ENCODE measurements at places on chromosomes 16 and 17. TPM values are rescaled to one million over a fixed set of nuclear protein-coding genes. Genes with fewer than 3 reads are reported as not detected.

Gene ABCC6
- not detected for total RNA-seq

Gene SOX8
- 0.16 TPM for total RNA-seq

Gene SNX20
- not detected for total RNA-seq

Gene CES5A
- not detected for total RNA-seq

Gene RNF40
- 42.7 TPM for total RNA-seq

Gene TMEM235
- 0.16 TPM for total RNA-seq

Measured in bladder microvascular endothelial cell (primary cell).